GM13977 (cell line): ENCODE measurements at places on chromosomes 7 and 10.

GRCh38 chr10:132654121-132654571 lies 116.6 kb downstream of the INPP5A start:
- DNase-seq = no peak

DNA sequence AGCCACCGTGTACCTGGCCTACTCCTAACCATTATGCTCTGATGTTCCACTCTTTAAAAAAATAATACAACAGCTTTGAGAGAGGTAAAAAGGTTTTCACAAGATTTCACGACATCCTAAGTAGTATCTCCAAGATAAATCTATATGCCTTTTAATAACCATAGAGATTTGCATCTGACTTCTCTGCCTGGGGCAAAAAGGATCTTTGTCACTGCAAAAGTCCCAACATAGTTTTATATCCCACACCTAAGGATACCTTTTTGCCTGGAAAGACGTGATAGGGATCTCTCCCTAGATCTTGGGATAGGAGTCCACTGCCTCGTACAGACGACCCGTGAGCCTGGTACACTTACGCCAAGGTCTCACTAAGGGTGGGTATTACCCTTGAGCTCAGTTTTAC lies 31.4 kb upstream of the SVIL start:
- DNase-seq = no peak

- peak; percentile 38 for DNase-seq
Observed at GRCh38 chr7:30799206-30799975, 28.2 kb downstream of the MINDY4 start.

DNA sequence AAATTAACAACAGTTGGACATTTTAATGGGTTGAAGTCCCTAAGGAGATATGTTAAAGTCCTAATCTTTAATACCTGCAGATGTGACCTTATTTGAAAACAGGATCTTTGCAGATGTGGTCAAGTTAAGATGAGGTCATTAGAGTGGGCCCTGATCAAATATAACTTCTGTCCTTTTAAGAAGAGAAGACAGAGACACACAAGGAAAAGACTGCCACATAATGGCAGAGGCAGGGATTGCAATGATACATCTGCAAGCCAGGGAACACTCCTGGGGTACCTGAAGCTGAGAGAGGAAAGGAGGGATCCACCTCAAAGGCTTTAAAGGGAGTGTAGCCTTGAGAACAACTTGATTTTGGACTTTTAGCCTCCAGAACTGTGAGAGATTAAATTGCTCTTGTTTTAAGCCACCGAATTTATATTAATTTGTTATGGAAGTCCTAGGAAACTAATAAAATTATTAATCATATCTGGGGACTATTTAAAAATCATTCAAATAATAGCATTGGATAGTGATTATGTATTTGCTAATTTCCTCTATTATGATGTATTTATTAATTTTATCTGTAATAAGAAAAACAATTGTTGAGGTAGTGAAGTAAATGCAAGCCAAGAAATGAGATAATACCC lies 700.0 kb upstream of the PCDH15 start:
- peak; percentile 2 for DNase-seq

GRCh38 chr7:64834989-64835388 lies 40.8 kb downstream of the ZNF138 start:
- no peak for DNase-seq

- no peak for DNase-seq
Observed at GRCh38 chr10:70803775-70804420, 11.8 kb upstream of the SGPL1 start.

DNA sequence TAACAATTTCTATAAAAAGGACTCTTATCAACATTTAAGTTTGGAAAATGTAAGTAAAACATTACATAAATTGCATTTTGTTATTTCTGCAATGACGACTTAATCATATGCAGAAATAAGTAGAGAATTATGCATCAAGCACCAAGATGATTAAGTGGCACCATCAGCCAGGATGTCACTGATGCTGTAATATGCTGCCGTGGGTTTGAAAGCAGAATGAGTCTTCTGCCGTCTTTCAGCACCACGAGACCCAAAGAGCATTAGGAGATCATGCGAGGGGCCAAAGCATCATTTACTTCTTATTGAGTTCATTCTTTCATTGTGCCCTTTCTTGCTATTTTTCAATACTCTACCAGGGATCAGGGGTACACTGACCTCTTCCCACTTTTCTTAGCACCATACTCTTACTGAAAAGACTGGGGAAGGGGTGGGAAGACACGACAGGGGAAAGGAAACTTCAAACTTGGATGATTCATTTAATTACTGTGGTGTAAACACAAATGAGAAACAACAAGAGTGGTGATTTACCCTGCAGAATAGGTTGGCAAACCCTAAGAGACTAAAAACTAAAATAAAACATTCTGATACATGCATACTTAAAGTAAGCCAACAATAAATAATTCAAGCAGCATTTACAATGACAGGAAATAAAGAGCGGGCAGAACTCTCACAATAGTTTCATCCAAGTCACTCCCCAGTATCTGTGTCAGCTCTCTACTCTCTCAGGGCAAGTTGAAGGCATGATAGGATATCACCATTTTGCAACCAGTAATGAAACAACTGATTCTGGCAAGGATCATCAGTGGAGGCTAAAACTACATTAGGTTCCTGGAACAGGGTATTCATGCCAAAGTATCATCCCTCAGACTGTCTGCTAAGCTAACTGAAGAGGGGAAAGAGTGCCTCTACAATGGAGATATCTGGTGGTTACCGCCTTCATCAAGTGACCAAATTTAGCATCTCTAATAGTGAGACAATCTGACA lies 70.8 kb downstream of the CUL2 start:
- no peak for DNase-seq

GRCh38 chr10:102408131-102408727 lies 10.4 kb downstream of the PSD start:
- DNase-seq = no peak

GRCh38 chr7:90587766-90588165 lies 8.4 kb upstream of the CDK14 start:
- DNase-seq = no peak

DNA sequence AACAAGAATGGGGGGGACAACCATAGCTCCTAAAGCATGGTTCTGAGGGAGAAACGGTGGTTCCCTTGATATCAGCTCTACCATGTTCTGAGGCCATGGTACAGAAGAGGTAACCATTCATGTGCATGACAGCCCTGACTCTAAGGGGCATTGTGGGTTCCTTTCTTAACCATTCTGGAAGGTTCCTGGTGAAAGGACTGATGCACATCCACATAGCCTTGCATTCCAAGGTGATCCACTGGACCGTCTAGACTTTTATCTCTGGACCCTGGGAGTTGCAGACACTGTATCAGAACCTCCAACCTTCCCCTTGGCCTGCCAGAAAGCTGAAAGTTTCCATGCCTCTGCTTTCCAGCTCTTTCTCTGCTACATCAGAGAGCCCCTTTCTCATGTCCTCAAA lies 344.3 kb downstream of the KCNMA1 start:
- no peak for DNase-seq

DNA sequence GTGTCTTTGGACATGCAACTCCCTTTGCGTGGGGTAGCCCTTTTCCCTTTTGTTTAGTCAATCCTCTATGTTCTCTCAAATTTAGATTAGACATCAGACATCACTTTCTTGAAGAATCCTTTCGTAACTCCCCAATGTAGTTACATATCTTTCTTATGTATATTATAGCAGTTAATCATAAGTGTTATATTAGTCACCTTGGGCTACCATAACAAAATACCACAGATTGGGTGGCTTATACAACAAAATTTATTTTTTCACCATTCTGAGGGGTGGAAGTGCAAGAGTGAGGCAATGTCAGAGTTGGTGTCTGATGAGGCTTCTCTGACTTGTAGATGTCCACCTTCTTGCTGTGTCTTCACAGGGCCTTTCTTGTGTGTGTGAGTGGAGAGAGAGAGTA lies 105.7 kb downstream of the PHTF2 start:
- DNase-seq = no peak

DNA sequence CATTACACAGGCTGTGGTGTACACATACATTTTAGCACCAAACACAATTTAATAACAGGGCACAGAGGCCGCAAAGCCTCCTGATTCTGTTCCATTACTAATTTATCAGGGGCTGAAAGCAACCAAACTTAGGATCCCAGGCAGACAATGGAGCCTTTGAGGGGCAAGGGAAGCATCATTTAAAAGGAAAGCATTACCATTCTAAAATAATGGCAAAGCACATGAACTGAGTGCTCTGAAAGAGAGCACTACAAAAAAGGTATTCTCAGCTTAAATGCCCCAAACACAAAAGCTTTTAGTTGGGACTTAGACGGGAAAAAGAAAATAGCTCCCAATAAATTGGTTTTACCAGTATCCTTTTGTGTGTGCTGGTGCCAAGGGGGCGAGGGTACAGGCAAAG lies 282.0 kb upstream of the ETV1 start:
- no peak for DNase-seq

- no peak for DNase-seq
Observed at GRCh38 chr10:42812028-42812427, 29.4 kb downstream of the BMS1 start.

- no peak for DNase-seq
Observed at GRCh38 chr7:141708351-141708750, at the start of gene WEE2. TSS of gene WEE2 (plus strand) at chr7:141708353. CDS start at chr7:141708759, 406 bp downstream.

DNA sequence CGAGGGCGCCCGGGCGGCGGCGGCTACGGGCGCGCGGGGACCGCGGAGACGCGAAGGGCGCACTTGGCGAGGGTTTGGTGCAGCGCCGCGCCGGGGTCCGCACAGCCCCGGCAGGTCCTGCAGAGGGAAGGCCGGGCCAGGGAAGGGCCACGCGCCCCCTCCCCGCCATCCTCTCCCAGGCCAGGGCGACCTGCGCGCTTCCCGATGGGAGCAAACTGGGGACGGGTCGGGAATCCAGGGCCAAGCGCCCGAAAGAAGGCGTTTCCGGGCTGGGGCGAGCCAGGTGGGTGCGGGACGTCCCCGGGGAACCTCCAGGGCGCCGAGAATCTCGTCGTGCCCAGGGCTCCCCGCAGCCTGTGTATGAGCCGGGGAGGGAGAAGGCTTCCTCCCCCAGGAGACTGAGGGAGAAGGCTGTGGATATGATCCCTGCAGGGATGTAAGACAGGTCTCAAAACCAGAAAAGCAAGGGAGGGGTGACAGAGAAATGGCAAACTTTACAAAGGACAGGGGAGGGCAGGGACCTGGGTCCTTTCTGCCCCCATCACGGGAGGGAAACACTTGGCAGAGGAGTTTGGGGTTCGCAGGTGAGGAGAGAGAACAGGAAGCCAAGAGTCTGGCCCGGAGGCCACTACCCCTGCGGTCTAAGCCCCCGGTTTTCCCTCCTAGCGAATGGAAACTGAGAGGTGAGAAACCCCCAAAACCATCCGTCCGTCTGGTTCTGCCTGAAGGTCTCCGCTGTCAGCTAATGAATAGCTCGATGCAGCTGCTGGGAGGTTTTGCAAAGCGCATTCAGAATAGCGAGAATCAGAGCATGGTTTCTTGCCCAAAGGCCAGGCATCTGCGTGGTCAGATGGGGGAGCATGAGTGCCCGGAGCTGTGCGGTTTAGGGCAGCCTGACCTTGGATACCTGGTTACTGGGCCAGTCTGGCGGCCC lies 674 bp downstream of the AMZ1 start:
- DNase-seq = peak; percentile 84

DNA sequence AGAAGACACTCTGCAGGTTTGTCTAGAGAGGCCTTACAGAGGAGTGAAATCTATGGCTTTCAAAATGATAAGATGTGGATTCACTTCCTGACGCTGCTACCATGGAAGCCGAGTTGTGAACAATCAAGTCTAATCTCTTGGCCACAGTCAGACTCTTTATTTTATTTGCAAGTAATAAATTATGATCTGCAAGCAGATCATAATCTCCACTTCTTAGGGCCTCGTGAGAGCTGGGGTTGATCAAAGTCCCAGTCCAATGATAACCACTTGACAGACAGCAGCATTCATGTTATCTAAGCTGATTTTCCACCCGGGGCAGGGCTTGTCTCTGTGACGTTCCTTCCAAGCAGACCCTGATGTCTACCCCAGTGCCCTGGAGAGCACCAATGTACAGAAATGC lies 776.4 kb upstream of the AUTS2 start:
- DNase-seq = no peak

GRCh38 chr7:84105586-84105985 lies 89.0 kb downstream of the SEMA3A start:
- no peak for DNase-seq

GRCh38 chr7:42698600-42699374 lies 213.1 kb downstream of the C7orf25 start:
- no peak for DNase-seq

DNA sequence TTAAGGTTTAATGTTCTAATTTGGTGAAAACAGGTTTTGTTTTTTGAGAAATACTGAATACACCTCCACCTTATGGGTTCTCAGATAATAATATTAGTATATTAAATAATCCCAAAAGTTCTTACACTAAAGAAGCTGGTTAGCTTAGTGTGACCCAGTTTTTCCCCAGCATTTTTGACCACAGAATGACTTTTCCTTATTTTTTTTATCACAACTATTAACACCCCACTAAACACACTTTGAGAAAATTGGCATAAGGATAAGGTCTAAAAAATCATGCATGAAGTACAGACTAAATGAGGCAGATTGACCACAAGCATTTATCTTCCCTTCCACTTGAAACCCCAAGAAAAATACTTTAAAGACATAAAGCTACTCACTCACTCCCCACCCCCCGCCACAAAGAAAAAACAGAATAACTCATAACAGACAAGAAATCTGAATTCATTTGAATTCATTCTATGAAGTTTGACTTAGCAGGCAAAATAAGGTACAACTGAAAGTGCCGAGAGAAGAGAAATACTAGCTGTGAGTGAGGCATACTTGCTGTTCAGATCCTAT lies 49.7 kb upstream of the WNT16 start:
- no peak for DNase-seq

- peak; percentile 66 for DNase-seq
Observed at GRCh38 chr10:125201108-125201524, 40.8 kb upstream of the CTBP2 start.

- no peak for DNase-seq
Observed at GRCh38 chr7:54846273-54846672, 87.3 kb upstream of the SEC61G start.
